ENCODE measurements at places on chromosomes 5 and 9.

DNA sequence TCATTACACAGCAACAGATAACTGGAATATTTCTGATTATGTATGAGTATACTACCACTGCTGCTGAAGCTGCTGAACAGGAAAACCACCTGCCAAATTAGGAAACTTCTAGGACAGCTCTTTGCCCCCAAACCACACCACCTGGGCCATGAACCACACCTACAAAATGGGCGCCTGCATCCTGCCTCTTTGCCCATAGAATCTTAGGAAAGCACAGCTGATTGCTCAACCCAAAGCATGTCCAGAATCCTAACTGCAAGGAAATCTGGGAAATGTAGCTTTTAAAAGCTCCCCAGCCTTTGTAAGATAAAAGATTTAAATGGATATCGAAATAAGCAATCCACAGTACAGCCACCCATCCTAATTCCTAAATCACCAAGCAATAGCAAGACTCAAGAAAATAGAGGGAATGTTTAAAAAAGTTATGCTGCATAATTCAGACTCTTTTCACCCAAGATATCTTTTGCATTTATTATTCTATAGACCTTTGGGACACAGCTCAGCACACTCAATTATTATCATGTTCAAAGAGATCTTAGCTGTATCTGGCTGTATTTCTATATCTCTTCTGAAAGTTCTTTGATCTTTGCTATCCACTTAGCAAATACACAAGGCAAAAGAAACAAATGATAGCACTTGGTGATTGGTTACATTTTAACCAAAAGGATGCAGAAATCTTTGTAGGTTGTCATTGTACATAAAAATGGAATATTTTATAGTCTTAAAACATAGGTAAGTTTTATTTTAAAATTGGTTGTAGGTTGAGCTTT, 6.8 kb upstream of the C9orf152 start:
- DNase-seq = no peak

DNA sequence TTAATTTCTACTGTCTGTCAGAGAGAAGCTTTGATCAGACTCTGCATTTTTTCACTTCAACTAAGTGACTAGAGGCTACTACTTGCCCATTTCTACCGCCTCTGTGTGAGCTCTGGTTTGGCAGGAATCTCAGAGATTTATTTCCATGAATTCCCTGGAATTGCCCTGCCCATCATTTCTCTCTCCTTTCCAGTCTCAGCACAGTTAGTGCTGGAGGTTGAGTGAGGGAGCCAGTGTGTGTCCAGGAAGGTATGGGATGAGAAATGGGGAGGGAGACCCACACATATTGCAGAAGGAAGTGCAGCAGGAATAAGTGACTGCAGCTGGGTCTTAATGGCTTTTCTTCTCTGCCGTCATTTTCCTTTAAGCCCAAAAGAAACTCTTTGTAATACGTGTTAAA, 443.1 kb upstream of the ZNF462 start:
- DNase-seq = no peak

GRCh38 chr5:135042595-135042994, 8.6 kb upstream of the PITX1 start:
- DNase-seq = no peak

GRCh38 chr5:57171816-57172465, 1.9 kb upstream of the GPBP1 start:
- peak; percentile 49 for DNase-seq

GRCh38 chr5:167710444-167711073, 580.9 kb upstream of the WWC1 start:
- DNase-seq = no peak

DNA sequence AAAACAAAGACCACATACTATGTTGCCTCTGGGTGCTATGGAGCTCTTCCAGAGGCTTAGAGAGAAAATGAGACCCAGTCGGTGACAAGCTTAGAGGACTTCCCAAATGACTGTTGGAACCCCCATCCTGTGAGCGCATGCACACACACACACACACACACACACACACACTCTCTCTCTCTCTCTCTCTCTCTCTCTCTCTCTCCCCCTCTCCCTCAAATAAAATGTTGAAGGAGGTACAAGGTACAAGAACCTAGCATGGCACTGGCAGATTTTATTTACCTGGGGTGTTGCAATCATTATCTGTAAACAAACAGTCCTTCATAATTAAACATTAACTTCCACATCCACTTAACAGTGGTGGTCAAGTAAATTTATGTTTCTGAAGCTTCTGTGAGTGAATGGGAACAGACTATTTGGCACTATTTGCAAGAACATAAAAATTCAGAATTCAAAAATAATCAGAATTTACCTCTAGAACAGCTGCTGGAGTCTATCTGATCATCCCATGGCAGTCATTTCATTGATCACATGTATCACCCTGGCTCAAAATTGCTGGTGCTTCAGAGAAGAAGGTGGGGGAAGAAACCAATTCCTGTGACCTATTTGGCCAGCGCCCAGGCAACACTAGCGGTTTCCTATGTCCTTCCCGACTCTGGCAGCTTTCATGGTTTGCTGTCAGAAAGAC, 24.9 kb downstream of the TRPM3 start:
- no peak for DNase-seq

- no peak for DNase-seq
These were observed 40.0 kb downstream of the ADAMTS19 start for GRCh38 chr5:129500101-129500500.

- no peak for DNase-seq
These were observed 96.0 kb upstream of the PRR16 start for GRCh38 chr5:120367896-120368634.

DNA sequence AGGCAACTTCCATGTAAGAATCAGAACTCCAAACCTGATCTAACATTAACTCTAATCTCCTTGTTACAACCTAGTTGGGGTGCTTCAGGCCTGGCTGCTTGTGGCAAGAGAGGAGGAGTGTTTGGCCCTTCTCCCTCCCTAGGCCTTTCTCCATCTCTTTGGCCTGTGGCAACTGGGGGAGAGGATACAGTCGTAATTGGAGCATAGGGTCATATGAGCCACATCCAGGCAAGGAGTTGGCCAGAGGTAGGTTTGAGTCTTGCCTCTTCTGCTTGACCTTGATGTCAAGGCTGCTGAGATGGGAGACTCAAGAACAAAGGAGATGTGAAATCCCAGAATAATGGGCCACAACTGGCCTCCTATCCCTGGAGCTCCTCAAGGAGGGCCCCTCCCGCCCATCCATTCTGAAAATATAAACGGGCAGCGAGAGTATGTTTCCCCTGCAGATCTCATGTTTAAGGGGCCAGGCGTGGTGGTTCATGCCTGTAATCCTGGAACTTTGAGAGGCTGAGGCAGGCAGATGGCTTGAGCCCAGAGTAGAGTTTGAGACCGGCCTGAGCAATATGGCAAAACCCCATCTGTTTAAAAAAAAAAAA, 59.3 kb upstream of the ANGPTL2 start:
- no peak for DNase-seq

- DNase-seq = no peak
These were observed 14.5 kb downstream of the TERT start for GRCh38 chr5:1280177-1281037.

- DNase-seq = no peak
These were observed 28.4 kb downstream of the ELP1 start for GRCh38 chr9:108905494-108905893.

- DNase-seq = no peak
These were observed 38.6 kb downstream of the NFIB start for GRCh38 chr9:14275331-14275730.

GRCh38 chr9:72390907-72391306, 25.9 kb upstream of the ZFAND5 start:
- DNase-seq = no peak

- DNase-seq = peak; percentile 67
These were observed 138.0 kb upstream of the IRX4 start for GRCh38 chr5:2020730-2021129.

DNA sequence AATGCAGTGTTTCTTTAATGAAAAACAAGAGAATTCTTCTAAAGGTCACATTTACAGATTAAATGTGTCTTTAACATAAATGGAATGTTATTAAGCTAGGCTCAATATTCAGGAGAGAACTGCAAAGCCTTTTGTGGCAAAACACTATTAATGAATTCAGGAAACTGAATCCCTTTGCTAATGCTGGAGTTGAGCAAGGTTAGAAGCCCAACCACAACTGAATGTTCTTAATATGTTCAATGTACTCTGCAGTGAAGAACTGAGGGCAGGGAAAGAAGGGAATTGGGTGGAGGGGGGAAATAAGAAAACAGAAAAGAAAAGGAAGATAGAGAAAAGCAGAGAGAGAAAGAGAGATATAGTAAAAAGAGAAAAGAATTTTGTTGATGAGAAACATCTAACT, 276.7 kb upstream of the TMEM161B start:
- no peak for DNase-seq

DNA sequence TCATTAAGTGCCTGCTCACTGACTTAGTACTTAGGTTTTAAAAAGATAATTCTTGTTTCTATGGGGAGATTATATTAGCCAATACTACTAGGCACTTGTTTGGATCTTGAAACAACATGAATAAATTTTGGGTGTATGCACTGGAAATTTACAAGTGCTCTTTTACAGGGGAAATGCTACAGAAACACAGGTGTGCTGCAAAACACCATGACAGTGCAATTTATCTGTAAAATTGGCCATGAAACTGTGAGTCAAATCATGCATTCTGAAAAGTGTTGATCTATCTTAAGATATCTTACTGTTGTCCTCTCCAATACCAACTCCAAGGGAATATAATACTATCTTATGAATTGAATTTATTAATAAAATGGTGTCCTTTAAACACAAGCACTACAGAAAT, 12.1 kb upstream of the PCDHB1 start:
- DNase-seq = no peak

GRCh38 chr9:130117816-130118632, 54.2 kb upstream of the NCS1 start:
- no peak for DNase-seq

DNA sequence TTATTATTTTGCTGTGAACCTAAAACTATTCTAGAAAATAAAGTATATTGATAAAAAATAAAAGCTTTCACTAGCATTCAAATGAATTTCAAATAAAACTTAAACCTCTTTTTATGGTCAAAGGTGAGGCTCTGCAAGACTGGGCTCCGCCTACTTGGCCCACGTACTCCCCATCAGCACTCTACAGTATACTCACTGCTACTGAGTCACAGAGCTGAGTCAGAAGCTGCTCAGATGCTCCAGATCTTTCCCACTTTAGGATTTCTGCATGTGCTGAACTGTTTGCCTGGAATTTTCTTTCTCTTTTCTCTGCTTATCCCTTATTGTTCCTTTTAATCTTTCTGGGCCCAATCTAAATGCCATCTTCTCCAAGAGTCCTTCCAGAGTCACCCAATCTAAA, 331.9 kb upstream of the CCNG1 start:
- DNase-seq = no peak

DNA sequence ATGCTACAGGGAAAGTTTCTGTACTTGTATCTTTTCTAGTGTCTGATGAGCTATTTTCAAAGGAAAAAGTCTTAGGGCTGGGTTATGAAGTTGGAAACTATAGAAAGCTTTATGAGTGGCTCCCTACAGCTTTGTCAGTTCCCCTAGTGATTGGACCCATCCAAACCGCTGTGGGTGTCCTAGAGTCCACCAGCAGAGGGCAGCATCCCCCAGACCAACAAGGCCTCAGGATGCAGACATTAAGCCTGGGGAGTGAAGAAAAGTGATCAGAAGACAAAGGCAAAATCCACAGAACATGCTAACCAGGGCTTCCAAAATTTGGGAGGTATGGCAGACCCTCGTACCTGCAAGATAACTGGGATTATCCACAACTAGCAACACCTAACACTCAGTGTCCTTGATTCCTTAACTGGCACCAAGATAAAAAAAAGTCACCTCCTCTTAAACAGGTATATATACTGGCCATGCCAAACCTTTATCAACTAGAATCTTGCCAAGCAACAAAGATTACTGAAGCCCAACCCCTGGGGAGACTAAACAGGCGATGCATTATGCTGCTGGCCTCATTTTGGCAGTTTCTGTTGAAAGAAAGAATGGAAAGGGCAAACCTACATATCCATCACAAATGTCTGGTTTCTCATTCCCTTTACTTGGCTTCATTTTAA, 110.4 kb upstream of the NR5A1 start:
- peak; percentile 94 for DNase-seq

DNA sequence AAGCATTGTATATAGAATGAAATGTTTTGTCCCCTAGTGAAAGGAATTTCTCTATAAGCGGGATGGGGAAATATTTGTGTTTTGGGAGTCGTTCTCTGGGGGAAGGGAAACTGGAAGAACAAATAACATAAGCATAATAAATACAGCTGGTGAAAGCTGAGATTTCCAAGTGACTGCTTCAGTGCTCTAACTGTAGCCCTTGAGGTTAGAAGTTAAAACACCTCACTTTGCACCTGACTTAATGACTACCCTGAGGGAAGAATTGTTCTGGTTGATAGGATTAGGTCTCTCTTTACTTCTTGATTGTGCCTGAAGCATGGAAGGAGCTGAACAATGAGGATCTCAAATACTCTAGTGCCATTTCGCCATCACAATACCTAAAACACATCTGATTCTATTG, 307.4 kb downstream of the MAN2A1 start:
- no peak for DNase-seq

DNA sequence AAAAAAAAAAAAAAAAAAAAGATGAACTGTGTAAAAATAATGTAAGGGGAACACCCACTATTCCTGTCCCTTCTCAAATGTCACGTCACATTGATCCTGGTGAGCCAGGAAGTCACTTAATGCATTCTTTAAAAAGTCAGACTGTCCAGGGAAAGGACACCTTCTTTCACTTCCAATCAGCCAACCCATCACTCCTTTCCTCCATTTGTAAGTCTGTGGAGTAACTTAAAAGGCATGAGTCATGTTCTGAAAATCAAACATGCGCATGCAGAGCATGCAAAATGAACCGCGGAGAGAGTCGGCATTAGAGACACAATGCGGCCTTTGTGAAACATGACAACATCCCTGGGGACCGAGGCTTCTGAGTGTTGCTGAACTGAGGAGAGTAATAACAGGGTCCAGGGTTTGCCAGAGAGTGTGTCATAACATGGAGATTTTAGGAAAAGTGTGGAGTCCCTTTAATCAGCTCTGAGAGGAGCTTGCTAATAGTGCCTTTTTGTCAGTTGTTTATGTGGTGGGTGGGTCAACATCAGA, 77.6 kb upstream of the SEMA6A start:
- peak; percentile 69 for DNase-seq

DNA sequence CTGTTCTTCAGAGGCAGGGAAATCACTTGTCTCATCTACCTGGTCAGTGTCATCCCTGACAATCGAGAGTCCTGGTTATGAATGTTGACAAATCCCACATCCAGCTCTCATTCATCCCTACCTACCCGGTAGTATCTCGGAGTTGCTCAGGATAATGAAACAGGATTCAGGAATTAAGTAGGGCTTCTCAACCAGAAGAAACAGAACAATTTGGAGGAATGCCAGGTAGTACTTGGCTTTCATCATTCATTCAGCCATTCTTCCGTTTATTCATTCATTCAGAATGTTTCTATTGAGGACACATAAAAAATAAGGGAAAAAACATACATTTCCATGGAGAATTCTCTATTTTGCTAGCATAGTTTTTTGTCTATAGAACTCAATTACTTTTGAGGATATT, 195.0 kb downstream of the ARHGEF28 start:
- no peak for DNase-seq
